ENCODE measurements at places on chromosomes 5 and 9.

DNA sequence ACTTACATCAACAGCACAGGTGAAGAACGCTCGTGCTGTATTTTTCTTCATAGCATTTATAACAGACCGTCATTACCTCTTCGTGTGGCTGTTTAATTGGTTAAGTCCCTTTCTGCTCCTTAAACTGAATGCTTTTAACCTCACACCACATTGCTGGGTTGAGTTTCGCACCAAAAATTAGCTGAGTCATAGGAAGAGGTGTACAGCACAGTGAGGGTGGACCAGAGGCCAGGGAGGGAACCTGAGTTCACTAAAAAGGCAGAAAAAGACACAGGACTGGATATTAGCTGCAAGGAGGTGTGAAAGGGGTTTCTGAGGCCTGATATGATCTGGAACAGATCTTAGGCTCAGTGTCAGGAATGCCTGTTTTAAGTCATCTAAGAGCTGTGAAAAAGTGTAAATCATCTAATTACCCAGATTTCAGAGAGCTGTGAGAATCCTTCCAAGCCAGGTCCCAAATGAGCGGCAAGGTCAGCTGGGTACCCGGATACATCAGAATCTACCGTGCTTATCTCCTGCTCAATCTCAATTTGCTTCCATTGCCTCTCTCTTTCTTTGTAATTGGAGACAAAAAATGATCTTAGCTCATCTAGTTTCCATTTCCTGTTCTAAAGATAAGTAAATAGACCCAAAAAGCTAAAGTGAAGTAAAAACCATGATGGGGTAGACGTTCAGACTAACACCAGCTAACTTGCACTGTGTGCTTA lies 7.1 kb upstream of the CFAP90 start:
- DNase-seq: no peak

GRCh38 chr9:129732100-129732499 lies 20.7 kb downstream of the PTGES start:
- no peak for DNase-seq

DNA sequence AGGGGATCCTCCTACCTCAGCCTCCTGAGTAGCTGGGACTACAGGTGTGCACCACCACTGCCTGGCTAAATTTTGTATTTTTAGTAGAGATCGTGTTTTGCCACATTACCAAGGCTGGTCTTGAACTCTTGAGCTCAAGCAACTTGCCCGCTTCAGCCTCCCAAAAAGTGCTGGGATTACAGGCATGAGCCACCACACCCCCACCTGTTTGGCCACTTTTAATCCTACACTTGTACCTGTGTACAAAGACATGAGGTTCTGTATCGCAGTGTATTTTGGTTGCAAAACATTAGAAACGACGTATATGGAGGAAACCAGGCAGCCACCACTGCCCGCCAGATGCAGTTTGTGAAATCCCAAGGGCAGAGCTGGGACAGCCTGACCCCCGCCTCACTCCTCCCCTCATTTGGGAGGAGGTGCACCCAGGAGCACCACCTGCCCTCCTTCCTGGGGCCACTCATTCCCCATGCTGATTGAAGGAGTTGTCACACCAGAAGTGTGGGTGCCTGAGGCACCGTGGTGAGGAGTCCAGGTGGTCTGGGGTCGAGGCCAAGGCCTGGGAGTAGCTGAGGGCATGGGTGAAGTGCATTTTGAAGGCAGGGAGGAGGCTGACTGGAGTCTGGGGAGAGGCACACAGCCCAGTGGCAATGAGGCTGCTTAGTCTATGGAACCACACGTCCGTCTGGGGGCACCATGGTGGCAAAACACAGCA lies 39.3 kb upstream of the OLFM1 start:
- no peak for DNase-seq

DNA sequence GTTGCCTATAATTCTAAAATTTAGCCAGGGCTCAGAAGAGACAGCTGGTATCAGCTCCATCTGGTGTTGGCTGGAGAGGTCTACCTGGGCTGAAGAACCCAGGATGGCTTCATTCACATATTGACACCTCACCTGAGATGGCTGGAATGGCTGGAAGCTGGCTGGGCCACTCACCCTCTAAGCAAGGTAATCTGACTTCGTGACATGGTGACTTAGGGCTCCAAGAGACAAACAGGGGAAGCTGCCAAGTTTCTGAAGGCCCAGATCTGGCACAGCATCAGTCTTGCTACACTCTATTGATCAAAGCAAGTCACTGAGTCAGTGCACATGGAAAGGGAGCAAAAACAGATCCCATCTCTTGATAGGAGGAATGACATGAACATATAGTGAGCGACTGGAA lies 102.3 kb downstream of the EPB41L4A start:
- no peak for DNase-seq

DNA sequence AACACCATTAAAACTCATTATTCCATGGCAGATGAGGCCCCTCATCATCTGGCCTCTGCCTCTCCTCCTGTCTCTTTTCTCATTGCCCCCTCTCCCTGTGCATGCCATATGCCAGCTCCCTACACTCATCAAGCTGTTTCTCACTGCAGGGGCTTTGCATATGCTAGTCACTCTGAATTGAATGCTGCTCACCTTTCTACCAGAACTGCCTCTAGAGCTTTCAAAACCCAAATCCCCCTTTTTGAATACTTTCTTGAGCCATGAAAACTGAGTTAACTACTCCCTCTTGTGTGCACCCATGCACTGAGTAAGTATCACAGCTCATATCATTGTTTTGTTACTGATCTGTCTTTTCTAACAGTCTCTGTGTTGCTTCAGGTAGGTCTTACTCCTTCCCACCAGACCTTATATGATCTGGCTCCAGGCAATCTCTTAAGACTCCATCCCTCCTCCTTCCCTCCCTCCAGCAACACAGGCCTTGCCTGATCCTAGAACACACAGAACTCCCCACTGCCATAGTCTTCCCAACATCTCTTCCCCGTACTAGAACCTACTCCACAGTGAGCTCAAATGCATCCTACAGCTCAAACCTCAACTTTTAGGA lies 60.5 kb downstream of the ASTN2 start:
- peak; percentile 73 for DNase-seq

- no peak for DNase-seq
Observed at GRCh38 chr5:55993013-55993412, 1.8 kb downstream of the IL6ST start.

- DNase-seq: no peak
Observed at GRCh38 chr9:77803423-77803822, 155.3 kb upstream of the GNA14 start.

- DNase-seq: no peak
Observed at GRCh38 chr5:134543820-134544614, 18.5 kb downstream of the JADE2 start.

GRCh38 chr9:95762322-95762721 lies 113.2 kb upstream of the ERCC6L2 start:
- DNase-seq: no peak

GRCh38 chr9:120579139-120580050 lies 572 bp downstream of the CDK5RAP2 start:
- no peak for DNase-seq

DNA sequence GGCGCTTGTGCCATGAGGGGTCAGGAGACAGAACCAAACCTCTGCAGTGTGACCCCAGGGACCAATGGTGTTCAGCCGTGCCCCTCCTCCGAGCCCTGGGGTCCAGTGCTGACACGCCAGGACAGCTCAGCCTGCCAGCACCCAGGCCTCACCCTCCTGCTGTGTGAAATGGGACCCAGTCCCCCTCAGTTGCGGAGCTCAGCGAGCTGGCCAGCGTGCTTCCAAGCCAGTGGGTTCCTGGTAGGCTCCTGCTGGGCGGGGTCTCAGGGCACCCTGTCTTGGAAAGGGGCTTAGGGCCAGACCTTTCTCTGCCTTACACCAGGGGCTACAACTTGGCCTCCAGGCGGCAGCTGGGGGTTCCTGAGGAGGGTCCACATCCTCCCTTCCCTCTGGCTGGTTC lies 4.4 kb downstream of the RNF44 start:
- DNase-seq: no peak

DNA sequence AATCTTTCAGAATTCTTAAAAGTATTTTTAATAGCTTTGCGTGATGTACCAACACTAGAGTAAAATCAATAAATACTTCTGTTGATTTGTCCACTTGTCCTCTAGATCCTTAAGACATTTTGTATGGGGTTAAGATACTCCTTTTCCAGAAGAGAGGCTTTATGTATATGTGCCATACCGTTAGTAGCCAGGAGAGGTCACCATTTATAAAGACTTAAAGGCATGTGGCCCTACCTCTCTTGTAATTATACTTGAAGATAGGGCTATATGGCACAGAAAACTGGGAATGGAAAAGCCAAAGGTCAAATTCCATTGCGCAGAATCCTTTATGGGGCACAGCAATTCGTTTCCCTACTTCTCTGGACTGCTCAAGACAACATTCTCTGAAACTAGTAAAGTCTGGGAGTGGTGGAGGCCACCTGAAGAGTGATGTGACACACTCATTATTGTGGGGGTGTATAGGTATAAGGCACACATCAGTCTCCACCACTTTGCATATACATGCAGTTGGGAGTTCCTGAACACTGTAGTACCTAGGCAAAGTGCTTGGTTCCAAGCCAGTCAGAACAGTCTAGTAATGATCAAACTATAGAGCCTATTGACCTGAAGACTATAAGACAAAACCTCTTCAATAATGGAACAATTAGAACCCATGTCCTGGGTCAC lies 140.1 kb upstream of the FBXL17 start:
- DNase-seq: peak; percentile 62

DNA sequence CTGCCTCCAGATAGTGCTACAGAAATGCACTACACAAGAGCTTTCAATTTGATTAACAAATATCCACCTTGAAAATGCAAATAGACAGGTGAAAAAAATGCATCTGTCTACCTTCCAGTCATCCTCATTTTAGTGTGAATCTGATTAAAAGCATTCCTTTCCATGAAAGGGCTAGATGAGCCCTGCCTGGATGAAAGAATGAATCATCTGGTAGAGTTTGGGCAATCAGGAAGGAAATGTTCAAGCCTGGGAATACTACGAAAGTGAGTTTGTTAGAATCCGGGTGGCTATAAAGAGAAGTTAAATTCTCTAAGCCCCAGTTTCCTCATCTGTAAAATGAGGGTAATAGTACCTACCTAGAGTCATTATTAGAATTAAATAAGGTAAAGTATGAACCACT lies 142.6 kb downstream of the FAM114A2 start:
- DNase-seq: no peak

GRCh38 chr5:3002230-3002629 lies 250.8 kb upstream of the IRX2 start:
- DNase-seq: no peak

DNA sequence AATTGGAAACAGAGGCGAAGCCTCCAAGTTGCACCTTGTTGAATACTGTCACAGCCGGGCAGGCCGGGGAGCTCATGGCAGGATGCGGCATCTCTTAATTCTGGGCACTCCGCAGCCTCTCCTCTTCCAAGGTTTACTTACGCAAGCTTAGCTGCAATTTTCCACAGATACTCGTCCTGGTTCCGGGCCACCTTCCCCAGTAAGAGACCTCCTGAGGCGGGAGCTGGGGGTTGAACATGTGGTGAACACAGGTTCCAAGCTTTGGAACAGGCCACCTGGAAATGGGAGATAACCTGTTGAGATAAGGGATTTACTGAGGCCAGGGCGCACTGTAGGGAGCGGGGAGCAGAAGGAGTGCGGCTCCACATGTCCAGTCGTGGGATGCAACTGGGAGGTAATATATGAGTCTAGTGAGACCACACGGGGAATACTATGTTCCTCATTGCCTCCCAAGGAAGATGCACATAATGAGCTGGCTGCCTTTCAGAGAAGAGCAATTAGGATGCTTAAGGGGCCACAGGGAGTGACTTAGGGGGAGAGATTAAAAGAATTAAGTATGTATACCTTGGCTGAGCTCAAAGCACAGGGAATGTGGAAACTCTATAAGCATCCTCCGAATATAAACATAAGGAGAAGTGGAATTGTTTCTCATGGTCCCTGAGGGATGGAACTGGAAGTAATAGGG lies 335.2 kb downstream of the CWC27 start:
- peak; percentile 60 for DNase-seq

GRCh38 chr9:125376261-125377226 lies 114.9 kb downstream of the GAPVD1 start:
- DNase-seq: peak; percentile 38

- no peak for DNase-seq
Observed at GRCh38 chr9:80595192-80595591, 1023.4 kb downstream of the TLE4 start.

- DNase-seq: no peak
Observed at GRCh38 chr5:117058740-117059139, 484.1 kb upstream of the SEMA6A start.

DNA sequence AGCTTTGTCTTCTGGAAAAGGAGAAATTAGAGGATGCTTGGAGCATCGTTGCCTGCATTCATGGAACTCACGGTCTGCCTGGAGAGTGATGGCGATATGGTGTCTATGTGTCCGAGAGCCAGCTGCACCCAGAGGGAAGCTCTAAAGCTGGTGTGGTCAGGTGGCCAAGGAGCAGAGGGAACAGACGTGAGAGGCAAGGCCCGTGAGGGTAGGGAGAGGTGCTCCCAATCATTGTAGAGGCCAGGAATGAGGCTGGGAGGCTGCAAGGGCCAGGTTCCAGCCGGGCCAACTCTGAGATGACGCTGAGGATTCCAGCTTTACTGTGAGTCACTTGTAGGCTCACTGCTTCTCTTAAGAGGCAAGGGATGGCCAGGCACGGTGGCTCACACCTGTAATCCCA lies 7.6 kb downstream of the FGD3 start:
- no peak for DNase-seq

- DNase-seq: no peak
Observed at GRCh38 chr5:112935675-112936074, 13.6 kb upstream of the REEP5 start.

- DNase-seq: no peak
Observed at GRCh38 chr9:86827893-86828292, 119.4 kb downstream of the GAS1 start.

DNA sequence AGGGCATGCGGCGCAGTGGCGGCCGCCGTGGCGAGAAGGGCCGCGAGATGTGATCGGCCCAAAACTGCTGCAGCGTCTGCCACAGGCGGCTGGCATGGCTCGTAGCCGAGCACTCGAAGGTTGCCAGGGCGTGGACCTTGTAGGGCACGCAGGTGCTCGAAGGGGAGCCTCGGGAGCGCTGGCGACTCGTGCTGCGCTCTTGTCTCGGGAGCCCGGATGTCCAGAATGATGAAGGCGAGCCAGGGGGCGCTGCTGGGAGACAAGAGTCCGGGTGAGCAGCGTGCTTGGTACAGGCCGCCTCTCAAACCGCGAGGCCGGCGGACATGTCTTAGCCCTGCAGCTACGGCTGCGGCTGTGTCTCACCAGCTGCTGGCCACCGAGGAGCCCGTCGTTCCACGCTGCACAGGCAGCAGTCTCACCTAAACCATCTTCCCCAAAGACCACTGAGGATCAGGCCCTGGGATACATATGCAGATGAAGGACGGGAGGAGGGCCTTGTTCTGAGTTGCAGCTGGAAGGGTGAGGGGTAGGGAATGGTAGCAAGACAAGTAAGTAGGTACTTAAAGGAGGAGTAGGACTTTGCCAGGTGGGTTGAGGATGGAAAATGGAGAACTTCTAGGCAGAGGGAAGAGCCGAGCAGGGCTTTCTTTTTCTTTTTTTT lies 1.7 kb downstream of the CBY3 start:
- peak; percentile 26 for DNase-seq

- DNase-seq: no peak
Observed at GRCh38 chr5:105680858-105681475, 1989.8 kb downstream of the EFNA5 start.

GRCh38 chr9:116608064-116608463 lies 79.0 kb upstream of the TRIM32 start:
- no peak for DNase-seq

All from NCI-H524 (cell line).